ENCODE measurements at places on chromosomes 7 and 10. TPM values are rescaled to one million over a fixed set of nuclear protein-coding genes. Genes with fewer than 3 reads are reported as not detected.

DNA sequence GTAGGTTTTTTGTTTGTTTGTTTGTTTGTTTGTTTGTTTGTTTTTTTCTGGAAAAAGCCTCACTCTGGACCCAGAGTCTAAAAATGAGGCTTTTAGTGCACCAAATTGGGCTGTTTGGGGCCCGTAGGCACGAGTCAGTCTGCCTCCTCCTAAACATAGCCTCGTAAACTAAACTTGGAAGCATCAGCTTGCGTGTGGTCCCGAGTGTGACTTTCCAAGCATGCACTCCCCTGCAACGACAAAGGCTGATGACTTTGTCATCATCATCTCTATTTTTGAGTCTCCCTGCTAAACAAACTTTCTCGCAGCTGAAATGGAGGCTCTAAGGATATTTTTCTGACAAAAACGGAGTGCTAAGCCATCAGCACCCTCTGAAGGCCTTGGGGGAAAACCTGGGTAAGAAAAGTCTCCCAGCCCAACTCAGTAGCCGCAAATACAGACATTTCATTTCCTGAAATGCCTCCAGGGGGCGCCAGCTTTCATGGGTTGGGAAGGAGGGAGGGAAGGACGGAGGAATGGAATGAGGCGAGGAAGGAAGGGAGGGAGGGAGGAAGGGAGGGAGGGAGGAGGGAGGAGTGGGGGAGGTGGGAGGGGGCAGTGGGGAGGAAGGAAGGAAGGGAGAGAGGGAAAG lies 245.9 kb downstream of the KCNMA1 start:
- DNase-seq, result peak; percentile 87

- no peak for DNase-seq
Measured at GRCh38 chr7:99229234-99229633, 21.3 kb upstream of the KPNA7 start.

GRCh38 chr7:152115021-152115718 lies 89.7 kb downstream of the GALNT11 start:
- DNase-seq, result no peak

- DNase-seq, result no peak
Measured at GRCh38 chr7:47953822-47954221, 5.6 kb upstream of the PKD1L1 start.

DNA sequence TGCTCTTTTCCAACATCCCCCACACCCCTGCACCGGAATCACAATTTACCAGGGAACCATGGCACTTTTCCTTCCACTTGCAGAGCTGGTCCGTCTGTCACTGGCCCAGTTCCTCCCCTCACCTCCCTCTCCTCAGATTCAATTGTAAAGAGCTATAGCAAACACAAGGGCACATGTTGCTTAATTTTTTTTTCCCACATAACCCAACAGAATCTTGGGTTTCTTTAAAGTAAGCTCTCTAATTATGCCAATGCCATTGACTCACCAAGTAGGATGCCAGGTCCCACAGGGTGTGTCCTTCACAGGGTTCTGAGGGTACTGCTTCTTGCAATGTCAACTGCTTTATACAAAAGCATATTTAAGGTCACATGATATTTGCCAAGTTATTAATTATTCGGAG lies 262.2 kb downstream of the AUTS2 start:
- no peak for DNase-seq

DNA sequence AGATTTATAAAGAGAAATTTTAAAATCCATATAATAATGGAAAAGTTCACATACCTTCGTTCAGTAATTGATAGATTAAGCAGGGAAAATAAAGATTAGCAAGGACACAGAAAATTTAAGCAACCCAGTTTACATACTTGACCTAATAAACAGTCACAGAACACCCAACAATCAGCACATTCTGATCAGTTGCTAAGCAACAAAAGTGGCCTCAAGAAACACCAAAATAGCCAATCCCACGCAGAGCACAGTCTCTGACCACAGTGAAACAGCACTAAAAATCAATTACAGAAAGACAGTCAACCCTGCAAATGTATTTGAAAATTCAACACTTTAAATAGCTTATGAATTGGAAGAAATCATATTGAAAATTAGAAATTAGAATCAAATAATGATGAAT lies 39.3 kb upstream of the DRGX start:
- no peak for DNase-seq

GRCh38 chr10:101451261-101451660 lies 97.3 kb downstream of the BTRC start:
- DNase-seq, result no peak

- no peak for DNase-seq
Measured at GRCh38 chr10:86267286-86268195, 99.1 kb downstream of the GRID1 start.

- DNase-seq, result no peak
Measured at GRCh38 chr7:156460858-156461627, 179.5 kb upstream of the RNF32 start.

DNA sequence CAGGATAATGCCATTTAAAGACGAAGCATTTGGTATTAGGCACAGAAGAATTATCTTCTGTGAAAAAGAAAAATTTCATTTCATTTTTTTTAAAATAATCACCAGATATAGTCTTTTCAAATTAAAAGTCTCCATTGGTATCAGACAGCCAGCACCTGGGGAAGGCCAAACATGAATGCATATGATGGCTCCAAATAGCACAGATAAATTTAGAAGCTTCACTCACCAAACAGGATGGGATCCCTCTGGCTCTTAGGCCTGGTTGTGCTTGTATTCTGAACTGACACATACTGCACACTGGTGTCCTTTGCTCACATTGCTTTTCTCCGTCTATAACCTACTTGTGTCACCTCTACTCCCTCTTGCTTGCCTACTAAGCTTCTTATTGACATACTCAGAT lies 169.5 kb upstream of the CHRM2 start:
- DNase-seq, result no peak

DNA sequence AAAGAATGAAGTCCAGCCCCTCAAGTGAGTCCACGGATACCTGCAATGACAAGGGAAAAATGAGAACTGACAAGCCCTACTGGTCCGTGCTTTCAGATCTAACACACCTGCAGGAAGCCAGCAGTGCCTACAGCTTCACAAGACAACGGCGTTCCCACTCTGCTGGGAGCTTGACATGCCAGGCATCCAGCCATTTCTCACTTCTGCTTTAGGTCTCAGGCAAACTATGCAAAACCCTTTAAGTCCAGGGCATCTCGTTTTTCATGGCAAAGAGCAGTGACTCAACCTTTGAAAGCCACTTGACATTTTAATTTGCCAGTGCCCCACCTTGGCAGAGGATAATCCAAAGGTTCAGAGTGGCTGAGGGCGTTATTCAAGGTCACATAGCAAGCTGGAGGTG lies 49.1 kb upstream of the GPAM start:
- DNase-seq, result no peak

DNA sequence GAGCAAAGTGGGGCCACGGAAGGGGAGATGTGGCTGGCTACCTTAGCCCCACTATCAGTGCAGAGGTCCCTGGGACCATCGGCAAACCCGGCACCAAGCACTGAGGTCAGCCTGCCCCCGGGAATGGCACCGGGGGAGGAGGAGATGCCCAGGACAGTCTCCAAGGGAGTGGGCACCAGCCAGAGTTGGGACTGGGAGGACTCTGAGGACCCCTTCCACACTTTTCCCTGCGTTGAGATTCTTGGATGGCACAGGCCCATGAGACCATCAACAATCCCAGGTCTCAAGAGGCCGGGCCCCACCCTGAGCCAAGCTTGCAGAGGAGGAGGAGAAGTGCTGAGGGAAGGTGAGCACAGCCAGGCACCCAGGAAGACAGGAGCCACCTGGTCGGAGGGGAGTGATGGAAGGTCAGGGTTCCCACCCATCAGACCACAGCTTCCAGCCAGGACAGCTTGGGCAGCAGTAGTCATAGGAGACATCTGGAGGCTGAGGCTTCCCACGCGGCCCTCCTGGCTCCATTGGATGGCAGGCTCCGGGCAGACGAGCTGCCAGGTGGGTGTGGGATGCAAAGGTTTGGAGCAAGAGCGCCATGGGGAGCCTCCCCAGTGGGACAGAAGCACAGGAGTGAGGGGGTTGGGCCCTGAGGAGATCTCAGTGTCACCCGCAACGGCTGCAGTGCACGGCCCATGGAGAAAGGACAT lies 2.6 kb upstream of the OPN4 start:
- no peak for DNase-seq

DNA sequence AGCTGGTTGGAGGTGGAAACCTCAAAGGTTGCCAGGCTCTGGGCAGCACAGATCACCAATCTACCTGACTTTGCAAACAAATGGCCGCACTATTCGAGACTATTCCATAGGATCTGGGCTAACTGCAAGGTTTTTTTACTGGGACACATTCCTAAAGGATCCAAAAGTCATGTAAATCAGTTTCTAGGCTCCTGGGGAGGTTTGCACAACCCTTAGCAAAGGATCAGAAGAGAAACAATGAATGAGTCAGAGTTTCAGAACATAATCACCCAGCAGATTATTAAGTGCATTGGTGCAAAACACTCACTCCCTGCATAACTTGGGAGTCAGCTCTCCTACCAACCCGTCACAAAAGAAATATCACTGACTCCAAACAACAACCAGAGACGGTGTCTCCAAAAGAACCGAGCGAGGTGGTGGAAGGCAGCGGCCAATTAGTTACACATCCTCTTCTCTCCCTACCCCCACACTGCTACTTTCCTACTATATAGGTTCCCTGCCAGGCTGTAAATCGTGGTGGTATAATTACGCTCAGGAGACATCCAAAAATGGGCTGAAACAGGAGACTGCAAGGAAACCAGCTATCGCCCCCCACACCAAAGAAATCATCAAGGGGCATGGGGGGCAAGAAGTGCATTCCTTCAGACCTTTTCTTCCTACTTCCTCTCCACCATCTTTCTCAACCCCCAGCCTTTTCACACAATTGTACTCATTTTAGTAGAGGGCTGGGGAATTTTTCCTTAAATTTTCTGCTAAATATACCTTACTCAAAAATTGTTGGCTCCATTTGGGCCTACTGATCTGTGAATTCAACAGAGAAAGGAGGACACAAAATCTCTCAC lies 3.2 kb downstream of the UBE2H start:
- DNase-seq, result peak; percentile 85

DNA sequence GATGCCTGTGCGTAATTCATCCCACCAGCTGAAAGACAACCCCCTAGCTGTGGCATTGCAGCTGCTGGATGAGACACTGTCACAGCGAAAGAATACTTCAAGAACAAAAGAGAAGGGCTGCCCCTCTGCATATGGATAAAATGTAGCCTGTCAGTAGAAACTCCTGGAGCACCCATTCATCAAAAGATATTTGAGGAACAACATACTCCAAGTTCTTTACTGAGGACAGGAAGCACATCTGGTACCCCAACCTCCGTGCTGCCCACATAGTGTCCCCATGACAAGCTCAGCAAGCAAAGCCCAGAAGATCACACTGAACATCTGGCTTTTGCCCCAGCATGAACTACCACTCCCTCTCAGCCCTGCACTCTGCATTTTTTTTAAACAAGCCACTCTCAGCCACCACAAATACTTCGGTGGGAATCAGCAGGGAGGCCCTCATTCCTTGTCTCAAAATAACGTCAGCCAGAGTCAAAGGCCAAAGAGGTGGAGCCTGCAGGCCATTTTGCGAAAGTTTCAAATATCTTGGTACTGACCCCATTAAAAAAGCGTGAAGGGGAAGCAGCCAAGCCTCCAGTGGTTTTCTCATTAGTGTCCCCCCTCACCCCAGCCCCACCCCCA lies 1.7 kb downstream of the CREB3L2 start:
- peak; percentile 98 for DNase-seq

- DNase-seq, result no peak
Measured at GRCh38 chr10:132002004-132002403, 20.3 kb upstream of the BNIP3 start.

GRCh38 chr7:1733908-1734730 lies 64.0 kb downstream of the ELFN1 start:
- DNase-seq, result no peak

Gene PNLIPRP2
- not detected for total RNA-seq

Gene LRRC17
- total RNA-seq, result 280 TPM

Gene NSUN5
- 10.0 TPM for total RNA-seq

Gene PILRA
- total RNA-seq, result not detected

Gene SEM1
- total RNA-seq, result 23.6 TPM

Gene TMEM270
- not detected for total RNA-seq

Gene PNLIPRP1
- total RNA-seq, result not detected

Gene TAS2R3
- 0.72 TPM for total RNA-seq

Gene ACBD7
- 1.1 TPM for total RNA-seq

Gene TRIM8
- total RNA-seq, result 25.5 TPM
